ENCODE measurements at places on chromosomes 13 and 19. TPM values are rescaled to one million over a fixed set of nuclear protein-coding genes. Genes with fewer than 3 reads are reported as not detected.

GRCh38 chr19:13935765-13936510, 2.3 kb downstream of the PODNL1 start:
- no peaks in the 10 kb centered on the region for H3K36me3 ChIP-seq
- H3K27ac ChIP-seq = no peak overlapping the region
- DNase-seq = no peak
- no peak overlapping the region for H3K4me3 ChIP-seq
- peaks cover 7% of the 10 kb centered on the region for H3K27me3 ChIP-seq

DNA sequence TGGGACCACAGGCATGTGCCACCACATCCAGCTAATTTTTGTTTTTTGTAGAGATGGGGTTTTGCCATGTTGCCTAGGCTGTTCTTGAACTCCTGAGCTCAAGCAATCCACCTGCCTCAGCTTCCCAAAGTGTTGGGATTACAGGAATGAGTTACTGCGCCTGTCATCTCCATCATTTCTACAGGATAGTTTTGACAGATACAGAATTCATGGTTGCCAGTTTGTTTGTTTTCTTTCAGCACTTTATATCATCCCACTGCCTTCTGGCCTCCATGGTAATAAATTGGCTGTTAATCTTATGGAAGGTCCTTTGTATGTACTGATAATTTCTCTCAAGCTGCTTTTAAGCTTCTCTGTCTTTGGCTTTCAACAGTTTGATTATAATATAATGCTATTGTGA, 165.2 kb downstream of the RNF17 start:
- peaks cover 7% of the 10 kb centered on the region for H3K4me1 ChIP-seq
- peaks cover 1% of the 10 kb centered on the region for H3K36me3 ChIP-seq
- H3K27me3 ChIP-seq = peaks cover 49% of the 10 kb centered on the region
- no peak overlapping the region for H3K27ac ChIP-seq

- DNase-seq = no peak
- no peaks in the 10 kb centered on the region for H3K27me3 ChIP-seq
- H3K4me3 ChIP-seq = no peak overlapping the region
- no peak overlapping the region for H3K27ac ChIP-seq
- H3K36me3 ChIP-seq = peaks cover 2% of the 10 kb centered on the region
Measured at GRCh38 chr19:3450796-3451411, 29.4 kb downstream of the SMIM24 start.

DNA sequence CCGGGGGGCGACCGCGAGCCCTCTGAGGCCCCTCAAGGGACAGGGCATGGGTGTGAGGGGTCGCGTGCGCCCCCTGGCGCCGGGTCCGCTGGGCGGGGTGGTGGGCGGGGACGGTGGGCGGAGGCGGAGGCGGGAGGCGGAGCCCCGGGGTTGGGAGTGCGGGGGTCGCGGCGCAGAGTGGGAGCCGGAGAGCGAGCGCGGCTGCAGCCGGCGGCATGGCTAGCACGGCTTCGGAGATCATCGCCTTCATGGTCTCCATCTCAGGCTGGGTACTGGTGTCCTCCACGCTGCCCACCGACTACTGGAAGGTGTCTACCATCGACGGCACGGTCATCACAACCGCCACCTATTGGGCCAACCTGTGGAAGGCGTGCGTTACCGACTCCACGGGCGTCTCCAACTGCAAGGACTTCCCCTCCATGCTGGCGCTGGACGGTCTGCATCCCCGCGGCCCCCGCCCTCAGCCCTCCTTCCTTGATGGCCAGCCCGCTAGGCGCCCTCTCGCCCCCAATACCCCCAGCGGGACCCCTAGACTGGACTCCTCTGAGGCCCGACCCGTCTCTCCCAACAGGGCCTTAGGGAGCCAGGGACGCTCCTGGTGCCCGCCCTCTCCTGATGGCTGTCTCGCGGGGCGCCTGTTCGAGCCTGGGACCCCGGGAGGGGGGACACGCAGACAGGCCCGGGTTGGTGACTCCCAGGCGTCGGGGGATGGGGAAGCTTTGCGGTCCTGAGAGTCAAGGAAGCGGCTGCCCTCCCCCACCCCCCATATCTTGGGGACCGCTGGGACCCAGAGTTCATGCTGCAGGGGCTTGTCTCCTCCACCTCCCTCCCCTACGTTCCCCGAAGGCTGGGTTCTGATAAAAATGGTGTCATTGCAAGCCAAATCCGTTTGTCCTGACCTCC, at the start of gene CLDN10:
TSS of gene CLDN10 (plus strand) at position 182 of the 903 bp plus-strand sequence. CDS start at position 216, 34 bp downstream.
- no peak for DNase-seq
- no peak within 1 kb of the TSS for H3K27ac ChIP-seq
- H3K27me3 ChIP-seq = peaks cover 50% of the 10 kb centered on the region

PGLYRP1 gene
- total RNA-seq = not detected

RXFP2 gene
- total RNA-seq = not detected

IPO5 gene
- total RNA-seq = 210 TPM

GIPR gene
- 4.3 TPM for total RNA-seq

Measured in activated T-helper 1 cell treated with anti-CD3 and anti-CD28 coated beads, Interleukin-12 subunit alpha, Interleukin-12 subunit beta, Interleukin-2, Interleukin-4 antibody, amounts not matched to agents 30 ng/mL and 10 ng/mL and 1 ng/mL, durations not matched to agents 14 hours and 24 hours and 36 hours (primary cell).